SHP77 treated with DMSO at 0.1 percent for 48 hours (cell line): ENCODE measurements at places on chromosomes 6 and 20.

DNA sequence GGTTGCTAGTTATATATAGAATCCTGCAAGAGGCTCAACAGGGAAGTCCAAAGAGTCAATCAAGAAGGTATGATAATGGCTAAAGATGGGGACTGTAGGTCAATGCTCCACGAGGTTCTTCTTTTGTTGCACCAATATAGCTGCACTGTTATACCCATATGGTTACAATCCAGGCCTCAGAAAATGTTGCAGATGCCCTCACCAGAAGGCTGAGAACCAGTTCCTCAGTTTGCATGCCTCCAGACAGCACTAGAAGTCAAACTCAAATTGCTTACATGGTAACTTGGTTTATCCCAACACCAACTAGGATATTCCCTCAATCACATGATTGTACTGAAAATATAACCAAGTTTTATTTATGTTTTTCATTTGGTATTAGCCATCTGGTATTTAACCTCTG, 12.1 kb downstream of the EEF1A1 start:
- no peak for DNase-seq

- DNase-seq = no peak
These were observed 8.8 kb downstream of the CDH4 start for GRCh38 chr20:61260905-61261304.

GRCh38 chr6:54310377-54311152, 2.3 kb downstream of the TINAG start:
- no peak for DNase-seq

- no peak for DNase-seq
These were observed 5.7 kb downstream of the RRBP1 start for GRCh38 chr20:17676378-17676759.

- no peak for DNase-seq
These were observed 578 bp downstream of the RGL2 start for GRCh38 chr6:33297956-33298772.

DNA sequence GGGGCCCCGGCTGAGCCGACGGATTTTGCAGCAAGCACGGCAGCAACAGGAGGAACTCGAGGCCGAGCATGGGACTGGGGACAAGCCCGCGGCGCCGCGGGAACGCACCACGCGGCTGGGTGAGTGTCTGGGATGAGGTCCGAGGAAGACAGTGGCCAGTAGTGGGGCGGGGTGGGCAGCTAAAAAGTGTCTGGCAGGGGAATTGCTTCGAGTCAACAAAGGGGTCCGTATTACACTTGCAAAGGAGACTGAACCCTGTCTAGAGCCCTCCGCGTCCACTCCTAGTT, 356 bp downstream of the BYSL start:
- no peak for DNase-seq

- DNase-seq = no peak
These were observed 198.6 kb downstream of the SOX4 start for GRCh38 chr6:21792177-21792576.

DNA sequence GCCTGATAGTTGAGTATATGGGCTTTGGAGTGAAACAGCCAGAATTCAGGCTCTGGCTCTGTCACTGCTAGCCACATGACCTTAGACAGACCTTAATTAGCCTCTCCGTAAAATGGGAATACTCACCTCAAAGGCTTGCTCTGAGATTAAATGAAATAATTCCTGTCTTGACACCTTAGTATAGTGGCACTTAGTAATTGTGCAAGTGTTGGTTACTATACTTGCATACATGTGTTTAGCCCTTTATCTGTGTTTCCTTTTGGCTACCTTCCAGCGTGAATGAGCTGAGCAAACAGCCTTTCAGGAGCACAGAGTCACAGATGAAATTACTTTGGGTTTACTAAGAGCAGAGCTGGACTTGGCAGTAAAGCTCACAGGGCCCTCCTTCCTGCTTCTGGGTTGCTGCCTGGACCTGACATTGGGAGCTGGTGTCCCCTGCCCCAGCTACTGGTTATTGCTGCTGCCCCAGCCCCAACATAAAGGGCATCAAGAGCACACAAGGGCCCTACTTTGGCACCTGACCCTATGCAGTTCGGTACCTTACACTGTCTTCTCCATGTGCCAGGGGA, 32.8 kb downstream of the CD164 start:
- DNase-seq = peak; percentile 1

DNA sequence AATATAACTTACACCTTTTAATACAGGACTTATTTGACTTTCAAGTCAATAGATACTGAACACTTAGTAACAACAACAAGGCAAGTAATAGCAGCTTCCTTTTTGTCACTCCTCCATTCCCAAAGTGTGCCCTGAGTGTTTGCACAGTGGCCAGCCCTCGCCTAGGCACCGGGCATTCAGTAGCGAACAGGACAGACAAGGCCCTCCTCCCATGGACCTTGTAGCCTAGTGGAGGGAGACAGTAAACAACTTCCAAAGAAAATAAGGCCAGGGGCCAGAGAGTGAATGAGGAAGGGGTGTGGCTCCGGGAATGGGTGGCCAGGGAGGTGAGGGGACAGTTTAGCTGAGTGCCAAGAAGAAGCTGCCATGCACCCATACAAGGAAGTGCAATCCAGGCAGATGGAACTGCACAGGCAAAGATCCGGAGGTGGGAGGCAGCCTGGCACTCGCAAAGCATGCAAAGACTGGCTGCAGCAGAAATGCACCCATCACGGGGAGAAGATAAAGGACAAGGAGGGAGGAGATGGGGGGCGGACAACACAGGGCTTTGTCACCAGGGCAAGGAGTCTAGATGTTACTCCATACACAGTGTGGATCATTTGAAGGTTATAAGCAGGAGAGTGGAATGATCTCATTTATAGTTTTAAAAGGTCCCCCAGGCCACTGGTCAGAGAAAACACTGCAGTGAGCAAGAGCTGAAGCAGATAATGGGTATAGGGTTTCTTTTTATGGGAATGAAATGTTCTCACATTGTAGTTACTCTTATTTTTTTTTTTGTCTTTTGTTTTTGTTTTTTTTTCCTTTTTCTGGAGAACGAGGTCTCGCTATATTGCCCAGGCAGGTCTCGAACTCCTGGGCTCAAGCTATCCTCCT, 32.2 kb downstream of the ATP9A start:
- DNase-seq = no peak

GRCh38 chr6:46130666-46131065, 877 bp downstream of the ENPP4 start:
- no peak for DNase-seq

- DNase-seq = peak; percentile 16
These were observed 588 bp upstream of the NCOA3 start for GRCh38 chr20:47501116-47501481.

DNA sequence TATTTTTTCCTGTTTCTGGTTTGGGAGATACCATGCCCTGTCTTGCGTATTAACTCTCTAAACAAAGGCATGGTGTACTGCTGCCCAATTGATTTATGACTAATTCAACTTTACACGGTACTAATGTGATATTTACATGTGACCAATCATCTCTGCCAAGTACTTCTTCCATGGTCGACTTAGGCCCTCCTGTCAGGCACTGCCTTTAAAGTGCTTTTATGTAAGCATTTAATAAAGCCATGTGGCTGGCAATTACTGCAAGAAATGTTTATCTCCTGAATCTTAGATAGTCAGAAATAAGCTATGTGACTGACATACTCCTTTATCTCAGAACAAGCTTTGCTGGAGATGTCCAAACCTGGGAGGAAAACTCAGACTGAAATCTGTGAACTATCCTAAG, 323.4 kb downstream of the BTBD3 start:
- peak; percentile 79 for DNase-seq

- DNase-seq = no peak
These were observed 4.0 kb downstream of the QKI start for GRCh38 chr6:163418311-163419029.

DNA sequence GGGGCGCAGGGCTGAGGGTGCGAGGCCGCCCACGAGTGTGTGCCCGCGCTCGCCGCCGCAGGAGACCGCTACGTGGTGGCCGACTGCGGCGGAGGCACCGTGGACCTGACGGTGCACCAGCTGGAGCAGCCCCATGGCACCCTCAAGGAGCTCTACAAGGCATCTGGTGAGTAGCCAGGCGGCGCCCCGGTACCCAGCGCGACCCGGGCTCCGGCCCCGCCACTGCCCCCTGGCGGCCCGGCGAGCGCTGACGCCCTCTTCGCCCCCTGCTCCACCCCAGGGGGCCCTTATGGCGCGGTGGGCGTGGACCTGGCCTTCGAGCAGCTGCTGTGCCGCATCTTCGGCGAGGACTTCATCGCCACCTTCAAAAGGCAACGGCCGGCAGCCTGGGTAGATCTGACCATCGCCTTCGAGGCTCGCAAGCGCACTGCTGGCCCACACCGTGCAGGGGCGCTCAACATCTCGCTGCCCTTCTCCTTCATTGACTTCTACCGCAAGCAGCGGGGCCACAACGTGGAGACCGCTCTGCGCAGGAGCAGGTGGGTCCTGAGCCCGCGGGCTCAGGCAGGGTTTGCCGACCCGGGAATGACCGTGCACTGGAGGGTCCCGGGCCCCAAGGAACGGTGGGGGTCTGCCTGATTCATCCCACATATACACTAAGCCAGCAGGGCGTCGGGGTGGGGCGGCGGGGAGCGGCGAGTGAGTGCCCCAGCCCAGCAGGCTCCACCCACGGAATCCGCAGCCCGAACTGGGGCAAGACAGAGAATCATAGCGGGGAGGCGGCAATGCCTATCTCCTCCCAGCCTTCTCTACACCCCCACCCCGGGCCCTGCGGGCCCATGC, 17.4 kb downstream of the HSPA12B start:
- DNase-seq = no peak

GRCh38 chr20:24994470-24995368, 2.2 kb upstream of the APMAP start:
- DNase-seq = peak; percentile 85

DNA sequence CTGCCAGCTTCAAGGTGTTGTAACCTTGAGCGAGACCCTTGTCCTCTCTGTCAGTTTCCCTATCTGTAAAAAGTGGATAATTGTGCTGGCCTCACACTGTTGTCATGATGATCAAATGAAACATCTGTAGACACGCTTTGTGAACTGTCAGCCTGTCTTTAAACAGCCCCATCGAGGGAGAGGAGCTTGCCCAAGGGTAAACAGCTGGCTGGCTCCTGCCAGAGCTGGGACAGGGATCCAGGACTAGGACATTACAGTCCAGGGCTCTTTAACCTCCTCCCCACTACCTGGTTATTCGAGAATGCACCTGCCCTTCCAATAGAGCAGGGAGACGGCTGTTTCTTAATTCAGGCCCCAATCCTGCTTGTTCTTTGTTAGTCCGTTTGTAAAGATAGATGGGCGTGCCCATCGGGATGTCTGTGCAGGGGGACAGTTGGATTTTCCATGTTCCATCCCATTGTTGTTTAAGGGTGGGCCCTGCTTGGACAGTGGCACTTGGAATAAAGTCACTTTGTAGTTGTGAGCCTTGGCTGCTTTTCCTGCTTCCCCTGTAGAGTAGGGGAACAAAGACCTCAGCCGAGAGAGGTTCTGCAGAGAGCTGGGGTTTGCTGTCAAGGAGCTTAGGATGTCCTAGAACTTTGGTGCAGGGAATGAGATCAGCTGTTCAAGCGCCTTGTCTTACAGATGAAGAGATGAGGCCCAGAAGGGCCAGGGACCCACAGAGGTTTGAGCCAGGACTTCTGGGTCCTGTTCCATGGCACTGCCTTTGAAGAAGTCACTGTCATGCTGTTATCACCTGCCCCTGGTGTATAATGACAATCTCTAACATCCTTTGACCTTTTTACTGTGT, 77.9 kb upstream of the MYL9 start:
- no peak for DNase-seq

GRCh38 chr6:127520066-127520465, 931 bp upstream of the MTCL3 start:
- no peak for DNase-seq

GRCh38 chr20:22544462-22544861, 39.9 kb downstream of the FOXA2 start:
- DNase-seq = no peak

GRCh38 chr6:137873273-137873762, 6.3 kb downstream of the TNFAIP3 start:
- no peak for DNase-seq

DNA sequence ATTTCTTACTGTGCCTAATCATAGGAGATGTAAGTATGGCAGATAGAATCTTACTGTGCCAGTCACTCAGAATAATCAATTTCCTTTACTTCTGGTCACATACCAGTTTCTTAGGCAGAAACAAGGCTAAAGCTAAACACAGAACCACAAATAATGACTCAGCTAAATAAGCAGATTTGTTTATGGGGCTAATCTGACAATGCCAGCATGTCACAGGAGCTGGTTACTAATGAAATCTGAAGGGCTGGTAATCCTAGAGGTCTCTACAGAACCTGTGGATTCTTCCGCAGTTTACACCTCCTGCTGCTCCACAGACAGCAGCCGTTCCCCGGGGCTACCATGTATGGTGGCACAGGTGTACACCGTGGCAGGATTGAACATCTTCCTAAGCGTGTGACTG, 80.8 kb downstream of the LYRM4 start:
- DNase-seq = no peak

GRCh38 chr6:5624256-5624655, 362.9 kb downstream of the FARS2 start:
- DNase-seq = no peak

- no peak for DNase-seq
These were observed 193.0 kb upstream of the ZNF217 start for GRCh38 chr20:53786445-53787267.

DNA sequence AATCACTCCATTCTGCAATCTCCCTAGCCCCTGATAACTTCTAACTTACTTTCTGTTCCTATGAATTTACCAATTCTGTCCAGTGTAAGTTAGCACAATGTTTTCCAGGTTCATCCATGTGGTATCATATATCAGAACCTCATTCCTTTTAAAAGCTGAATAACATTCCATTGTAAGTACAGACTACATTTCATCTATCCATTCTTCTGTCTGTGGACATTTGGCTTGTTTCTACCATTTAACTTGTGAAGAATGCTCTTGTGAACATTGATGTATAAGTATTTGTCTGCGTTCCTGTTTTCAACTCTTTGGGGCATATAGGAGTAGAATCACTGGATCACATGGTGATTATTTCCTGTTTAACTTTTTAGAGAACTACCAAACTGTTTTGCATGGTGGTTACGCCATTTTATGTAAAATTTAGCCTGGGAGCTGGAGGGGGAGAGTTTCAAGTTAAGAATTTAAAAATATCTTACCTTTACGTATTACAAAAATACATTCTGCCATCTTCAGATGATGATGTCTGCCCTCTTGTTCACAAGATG, 156.5 kb downstream of the BTBD3 start:
- DNase-seq = no peak

GRCh38 chr6:56475736-56476457, 166.8 kb downstream of the DST start:
- DNase-seq = no peak

GRCh38 chr6:11294228-11294627, 61.8 kb upstream of the NEDD9 start:
- DNase-seq = no peak

DNA sequence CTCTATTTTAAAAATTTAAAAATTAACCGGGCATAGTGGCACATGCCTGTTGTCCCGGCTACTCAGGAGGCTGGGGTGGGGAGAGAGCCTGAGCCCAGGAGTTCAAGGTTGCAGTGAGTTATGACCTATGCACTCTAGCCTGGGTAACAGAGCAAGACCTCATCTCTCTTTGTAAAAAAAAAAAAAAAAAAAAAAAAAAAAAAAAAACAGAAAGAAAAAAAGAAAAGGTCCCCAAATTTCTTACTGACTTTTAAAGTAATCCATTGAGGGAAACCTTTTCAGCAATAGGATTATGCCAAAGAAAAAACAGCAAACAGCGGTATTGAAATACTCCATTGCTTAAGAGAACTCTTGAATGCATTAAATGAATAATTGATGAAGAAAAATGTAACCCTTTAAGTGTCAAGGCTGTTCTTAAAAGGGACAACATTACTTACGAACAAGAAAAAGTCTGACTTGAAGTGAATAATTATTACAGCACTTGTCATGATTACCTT, 6.0 kb upstream of the DNAAF9 start:
- no peak for DNase-seq

GRCh38 chr6:24402697-24403500, at the start of gene MRS2:
MRS2 (plus strand) TSS chr6:24402936; CDS start chr6:24403047, 111 bp downstream.
- peak; percentile 44 for DNase-seq
